ENCODE measurements at places on chromosomes 11 and 22.

- DNase-seq = no peak
Measured at GRCh38 chr11:39932966-39933365, 1526.5 kb downstream of the LRRC4C start.

DNA sequence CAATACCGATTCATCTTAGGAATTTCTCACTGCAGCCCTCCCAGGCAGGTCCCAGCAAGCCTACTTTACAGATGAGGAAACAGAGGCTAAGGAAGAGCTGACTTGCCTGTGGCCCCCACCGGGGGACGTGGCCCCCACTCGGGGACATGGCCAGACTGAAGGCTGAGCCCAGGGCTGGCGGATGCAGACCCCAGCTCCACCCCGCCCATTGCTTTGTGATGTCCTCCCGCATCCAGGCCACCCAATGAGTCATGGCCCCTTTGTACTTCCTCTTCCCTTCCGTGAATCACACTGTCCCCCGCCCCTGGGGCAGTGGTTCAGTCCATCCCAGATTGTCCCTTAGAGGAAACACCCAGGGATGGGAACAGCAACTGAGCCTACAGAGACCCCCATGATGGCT is 116.0 kb upstream of the ANO1 start:
- no peak for DNase-seq

DNA sequence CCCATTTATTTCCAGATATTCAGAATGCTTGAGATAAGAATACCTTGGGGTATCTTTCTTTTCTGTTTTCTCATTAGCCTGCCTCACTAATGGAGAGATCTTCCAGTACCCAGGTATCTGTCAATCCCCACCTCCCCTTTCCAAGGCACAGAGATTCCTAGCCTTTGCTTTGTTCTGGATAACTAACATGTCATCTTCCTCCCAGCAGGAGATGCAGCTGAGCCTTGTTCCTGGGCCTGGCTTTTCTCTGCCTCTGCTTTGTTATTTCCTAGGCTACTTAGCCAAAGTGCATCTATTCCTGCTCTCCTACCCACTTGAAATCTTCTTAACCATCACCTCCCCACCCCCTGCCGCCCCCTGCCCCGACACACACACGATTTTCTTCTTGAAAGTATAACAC is 297.1 kb downstream of the NELL1 start:
- DNase-seq = no peak

DNA sequence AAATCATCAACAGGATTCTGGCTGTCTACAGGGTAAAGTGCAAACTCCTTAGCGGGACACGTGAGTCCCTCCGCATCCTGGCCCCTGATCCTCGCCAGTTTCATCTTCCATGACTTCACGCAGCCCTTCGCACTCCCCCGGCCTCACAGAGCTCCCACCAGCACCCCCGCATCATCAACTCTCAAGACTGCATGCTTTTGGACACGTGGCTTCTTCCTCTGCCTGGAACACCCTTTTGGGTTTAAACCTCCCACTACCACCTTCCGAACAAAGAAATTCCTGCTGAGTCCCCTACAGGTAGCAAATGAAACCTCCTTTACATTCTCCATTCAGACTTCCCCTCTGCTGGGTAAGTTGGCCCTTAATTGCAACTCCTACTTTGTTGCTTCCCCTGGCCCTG is 12.6 kb upstream of the EIF3M start:
- DNase-seq = no peak

GRCh38 chr11:86390487-86390886 is 15.8 kb downstream of the CCDC81 start:
- DNase-seq = no peak

Data from activated T-cell treated with anti-CD3 and anti-CD28 coated beads for 48 hours (primary cell).